ENCODE measurements at places on chromosomes 5 and 9.

- DNase-seq, result no peak
Observed at GRCh38 chr9:135289081-135289491, 190.5 kb upstream of the PPP1R26 start.

DNA sequence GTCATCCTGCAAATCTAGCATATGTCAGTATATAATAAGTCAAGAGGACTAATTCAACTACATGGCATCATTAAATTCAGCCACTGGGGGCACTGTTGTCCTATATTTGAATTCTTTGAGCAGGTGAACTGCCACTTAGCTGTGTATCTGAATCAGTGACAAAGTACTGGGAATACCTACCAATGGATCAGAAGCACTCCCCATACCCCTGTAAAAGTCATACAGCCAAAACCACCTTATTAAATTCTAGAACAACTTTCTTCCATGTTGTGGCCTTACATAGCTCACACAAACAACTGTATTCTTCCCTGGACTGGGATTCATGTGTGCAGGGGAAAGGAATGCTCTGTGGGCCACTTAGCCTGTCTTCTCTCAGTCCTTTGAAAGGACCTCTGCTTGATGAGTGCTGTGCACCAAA is 57.4 kb upstream of the PLPP6 start:
- peak; percentile 77 for DNase-seq

DNA sequence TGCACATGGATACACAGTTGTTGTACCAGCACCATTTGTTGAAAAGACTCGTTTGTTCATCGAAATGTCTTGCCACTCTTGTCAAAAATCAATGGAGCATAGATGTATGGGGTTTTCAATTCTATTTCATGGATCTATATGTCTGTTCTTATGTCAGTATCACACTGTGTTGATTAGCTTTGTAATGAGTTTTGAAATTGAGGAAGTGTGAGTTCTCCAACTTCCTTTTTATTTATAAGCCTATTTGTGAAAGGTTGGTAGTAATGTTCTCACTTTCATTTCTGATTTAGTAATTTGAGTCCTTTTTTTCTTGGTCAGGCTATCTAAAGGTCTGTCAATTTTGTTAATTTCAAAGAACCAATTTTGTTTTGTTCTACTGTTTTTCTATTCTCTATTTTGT is 26.1 kb downstream of the ZNF510 start:
- DNase-seq, result no peak

DNA sequence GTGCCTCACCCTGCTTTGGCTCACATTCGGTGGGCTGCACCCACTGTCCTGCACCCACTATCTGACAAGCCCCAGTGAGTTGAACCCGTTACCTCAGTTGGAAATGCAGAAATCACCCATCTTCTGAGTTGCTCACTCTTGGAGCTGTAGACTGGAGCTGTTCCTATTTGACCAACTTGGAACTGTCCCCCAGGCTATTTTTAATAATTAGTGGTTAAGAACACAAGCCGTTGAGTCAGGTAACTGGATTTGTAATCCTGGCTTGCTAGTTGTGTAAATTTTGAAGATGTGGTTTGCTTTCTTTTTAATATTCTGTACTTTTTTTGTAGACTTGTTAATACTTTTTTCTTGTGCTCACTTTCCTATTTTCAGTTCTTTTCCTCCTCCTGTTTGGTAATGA is 81.2 kb downstream of the CNTLN start:
- no peak for DNase-seq

DNA sequence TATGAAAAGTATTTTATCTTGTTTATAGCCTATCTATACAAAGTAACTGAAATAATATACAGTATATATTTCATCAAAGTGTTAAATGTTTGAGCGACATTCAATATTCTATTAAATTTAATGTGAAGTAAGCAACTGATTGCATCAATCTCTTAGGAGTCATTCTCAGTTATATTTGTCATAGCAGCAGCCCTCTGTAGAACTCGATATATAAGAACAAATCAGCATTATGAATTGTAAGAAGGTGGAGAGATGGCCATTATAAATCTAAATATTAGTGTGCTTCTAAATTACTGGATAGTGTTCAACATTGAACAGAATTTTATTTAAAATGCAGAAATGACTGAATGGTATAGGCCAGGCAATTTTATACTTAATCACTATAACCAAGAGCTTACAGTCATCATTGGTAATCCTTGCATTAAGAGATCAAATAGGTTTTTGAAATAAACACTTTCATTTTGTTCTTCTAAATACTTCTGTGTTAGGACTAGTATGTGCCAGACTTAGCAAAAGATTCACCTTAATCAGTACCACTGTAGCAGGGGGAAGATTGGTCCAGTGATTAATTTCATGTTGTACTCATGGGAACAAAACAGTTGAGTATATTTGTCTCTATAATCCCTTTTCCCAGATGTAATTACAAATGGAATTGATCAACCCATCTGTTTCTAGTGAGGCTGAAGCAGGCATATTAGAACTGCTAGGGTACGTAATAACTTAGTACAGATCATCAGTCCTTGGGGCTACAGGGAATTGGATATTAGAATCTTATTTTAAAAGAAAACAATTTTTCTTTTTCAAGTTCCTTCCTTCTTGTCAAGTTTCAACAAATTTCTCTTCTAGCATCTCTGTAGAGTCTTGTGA is 108.3 kb upstream of the TYRP1 start:
- DNase-seq, result no peak

DNA sequence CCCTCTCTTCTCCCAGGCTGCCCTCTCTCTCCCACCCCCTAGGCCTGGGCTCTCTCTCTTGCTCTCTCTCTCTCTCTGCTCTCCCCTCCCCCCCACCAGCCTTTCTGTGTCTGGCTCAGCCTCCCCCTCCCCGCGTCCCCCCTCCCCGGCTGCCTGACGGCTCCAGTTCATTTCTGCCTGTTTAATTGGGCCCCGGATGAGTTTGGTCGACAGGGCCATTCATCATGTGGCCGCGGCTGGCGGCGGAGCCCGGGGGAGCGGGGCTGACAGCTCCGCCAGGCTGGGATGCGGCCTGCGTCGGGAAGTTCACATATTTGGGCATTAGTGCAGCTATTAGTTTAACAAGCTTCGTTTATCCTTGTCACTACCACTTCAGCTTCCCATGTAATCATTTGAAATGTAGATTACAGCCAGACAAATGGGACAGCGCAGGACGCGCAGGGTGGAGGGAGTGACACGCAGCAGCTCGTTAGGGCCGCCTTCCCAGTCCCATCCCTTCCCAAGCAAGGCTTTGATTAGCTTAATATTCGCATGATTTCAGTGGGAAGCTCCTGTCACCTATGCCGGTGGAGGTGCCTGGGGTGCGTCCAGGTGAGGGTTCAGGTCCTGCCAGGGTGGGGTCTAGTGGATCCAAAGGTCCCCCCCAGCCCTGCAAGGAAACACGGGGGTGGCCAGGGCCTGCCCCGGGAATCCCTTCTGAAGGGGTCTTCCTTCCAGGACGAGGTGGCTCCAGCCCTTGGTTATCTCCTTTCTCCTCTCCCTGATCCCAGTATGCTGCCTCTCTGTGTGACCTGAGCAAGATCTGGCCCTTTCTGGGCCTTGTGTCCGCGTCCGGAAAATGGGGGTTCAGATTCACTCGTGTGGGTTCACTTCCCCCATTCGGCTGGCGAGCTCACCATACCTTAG is 214.8 kb downstream of the PAX5 start:
- no peak for DNase-seq

DNA sequence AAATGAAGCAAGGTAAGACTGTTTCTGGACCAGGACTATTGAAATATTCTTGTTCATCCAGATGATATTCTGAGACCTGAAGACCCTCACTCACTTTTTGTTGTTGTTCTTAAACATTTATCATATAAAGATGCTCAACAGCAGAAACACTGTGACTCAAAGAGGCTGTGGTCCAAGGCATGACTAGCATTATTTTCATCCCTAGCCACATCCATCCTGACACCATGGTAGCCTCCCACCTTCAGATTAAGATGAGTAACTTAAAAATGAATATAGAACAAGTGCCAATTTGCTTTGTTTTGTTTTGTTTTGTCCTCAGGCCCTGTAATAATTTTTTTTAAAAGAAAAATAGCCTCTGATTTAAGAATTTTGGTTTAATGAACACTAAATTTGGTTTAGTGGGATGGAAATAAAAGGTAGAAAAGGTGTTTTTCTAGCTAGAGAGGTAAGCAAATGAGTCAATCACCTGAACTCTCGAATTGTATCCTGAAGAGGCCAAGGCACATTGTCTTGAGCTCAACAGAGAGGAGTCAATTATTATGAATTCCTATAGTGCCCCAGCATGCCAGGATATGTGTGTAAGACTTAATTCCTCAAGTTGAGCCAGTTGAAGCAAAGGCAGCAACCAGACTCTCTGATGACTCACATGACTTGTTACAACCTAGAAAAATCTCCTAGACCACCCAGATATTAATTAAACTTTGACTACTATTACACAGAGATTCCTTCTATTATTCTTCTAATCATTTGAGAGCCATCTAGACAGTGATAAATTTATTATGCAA is 380.1 kb upstream of the TUSC1 start:
- no peak for DNase-seq

- no peak for DNase-seq
Observed at GRCh38 chr9:134870746-134871662, 9.6 kb upstream of the FCN2 start.

DNA sequence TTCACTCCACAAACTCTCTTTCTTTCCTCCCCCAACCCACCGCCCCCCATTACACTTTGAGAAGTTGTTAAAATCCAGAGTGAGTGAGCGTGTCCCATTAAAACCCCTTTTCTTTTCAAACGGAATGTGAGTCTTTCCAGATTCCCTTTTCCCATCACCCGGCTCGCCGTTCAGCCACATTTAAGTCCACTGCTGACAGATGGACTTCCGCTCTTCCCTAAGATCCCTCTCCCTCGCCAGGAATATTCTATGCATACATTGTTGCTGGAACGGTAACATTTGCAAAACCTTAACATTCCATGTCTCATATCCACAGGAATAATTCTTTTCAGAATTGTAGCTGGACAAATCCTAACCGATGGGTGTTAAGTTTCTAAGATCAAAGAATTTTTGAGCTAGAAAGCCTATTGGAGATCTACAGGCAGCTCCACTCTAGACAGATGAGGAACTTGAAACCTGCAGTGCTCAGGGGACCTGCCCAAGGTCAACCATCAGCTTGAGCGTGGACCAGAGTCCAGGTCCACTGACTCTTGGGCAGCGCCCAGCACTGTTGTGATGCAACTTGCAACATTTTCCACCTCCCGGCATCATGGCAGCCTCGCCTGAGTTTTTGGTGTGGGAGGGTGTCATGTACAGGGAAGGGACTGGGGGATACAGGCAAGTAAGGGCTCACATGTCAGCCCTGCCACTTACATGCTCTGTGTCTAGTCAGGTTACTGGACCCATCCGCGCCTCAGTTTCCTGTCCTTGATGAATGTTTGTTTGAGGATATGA is 500.1 kb downstream of the CCDC171 start:
- no peak for DNase-seq

DNA sequence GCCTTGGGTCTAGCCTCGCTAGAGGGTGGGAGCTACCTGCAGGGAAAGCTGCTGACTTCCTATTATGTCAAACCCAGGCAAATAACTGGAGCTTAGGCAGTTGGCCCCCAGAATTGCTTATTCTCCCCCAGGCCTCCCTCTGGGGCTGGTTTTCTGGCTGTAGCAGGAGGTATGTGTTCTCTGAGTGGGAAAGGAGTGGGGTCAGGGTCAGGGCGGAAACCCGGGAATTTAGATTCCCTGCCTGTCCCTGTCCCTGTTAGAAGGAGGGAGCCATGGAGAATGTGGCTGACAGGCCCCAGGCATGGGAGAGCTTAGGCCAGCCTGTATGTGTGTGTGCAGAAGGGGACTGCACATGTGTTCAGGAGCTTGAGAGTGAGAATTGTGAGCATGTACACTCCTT is 13.6 kb upstream of the CXXC5 start:
- no peak for DNase-seq

DNA sequence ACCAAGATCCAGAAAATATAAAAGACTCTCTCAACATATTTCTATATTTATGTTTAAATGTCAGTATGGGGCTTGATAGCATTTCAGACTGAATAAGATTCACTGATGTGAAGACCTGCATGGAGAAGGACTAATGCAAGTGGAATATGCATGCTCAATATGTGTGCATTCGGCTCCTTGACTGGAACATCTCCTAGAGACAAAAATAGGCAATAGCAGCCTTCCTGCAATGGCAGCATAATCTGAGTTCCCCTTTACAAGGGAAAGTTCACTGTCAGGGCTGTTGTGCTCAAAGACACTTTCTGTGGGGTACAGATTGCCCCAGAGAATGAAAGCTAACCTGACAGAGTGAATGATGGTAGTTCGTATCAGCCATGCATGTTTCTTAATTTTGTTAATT is 42.4 kb downstream of the STARD4 start:
- DNase-seq, result no peak

DNA sequence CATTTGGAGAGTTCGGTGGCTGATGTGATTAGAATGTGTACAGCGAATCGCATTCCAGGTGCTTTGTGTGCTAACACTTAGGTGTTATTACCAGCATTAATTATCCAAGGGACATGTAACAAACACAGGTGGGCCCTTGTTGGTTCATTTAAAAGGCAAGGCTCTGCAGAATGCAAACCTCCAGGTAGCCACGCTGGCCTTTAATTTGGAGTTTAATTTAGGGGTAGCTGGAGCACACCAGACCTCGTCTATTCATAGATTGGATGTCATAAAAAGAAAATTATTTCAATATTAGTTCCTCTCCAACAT is 191.1 kb downstream of the MAT2B start:
- DNase-seq, result no peak

- no peak for DNase-seq
Observed at GRCh38 chr9:98917746-98918487, 25.8 kb upstream of the COL15A1 start.

DNA sequence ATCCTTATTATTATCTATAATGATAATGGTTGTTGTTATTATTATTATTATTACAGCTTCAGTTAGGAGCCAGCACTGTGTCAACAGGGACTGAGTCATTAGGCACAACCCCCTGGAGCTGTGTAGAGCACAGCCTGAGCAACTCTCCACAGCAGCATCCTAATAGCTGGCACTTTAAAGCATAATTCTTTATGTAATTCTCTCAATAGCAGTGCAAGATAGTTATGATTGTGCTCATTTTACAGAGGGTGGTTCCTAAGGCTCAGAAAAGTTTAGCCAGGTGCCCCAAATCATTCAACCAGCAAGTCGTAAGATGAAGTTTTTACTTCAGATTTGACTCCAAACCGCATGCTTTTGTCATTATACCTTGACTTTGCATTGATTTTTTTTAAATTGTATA is 390.3 kb downstream of the ANXA1 start:
- DNase-seq, result no peak

DNA sequence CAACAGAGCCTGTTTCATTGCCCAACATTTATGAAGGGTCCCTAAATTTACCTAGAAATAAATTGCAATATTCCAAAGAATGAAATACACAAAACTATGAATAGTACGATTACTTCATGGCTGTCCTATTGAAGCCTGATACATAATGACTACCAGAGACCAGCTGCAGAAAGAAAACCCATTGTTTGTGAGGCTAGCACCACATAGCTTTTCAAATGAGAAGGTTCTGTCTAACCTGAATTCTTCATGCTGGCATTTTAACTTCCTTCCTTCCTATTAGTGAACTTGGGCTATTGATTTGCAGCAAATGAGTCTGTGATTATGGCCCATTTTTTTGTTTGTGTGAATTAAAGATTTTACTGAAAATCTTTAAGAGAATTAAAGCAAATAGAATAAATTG is 47.3 kb downstream of the MEGF10 start:
- no peak for DNase-seq
